Fibroblast of mammary gland (primary cell): ENCODE measurements at places on chromosomes 11 and 22.

DNA sequence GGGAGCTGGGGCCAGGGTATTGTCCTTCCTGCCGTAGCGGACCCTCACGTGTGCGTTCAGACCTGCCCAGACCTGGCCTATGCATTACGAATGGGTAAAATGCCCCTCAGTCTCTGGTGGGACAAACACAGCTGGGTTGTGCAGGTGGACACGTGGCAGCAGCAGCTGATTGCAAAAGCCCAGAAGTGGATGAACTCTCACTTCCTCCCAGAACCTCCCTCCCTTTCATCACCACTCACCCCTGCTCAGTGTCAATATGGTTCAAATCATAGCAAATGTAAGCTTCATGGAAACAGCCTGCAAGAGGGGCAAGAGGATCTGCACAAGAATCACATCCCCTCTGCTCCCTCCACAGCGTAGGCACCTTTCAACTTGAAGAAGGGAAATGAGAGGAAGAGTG is 352.1 kb downstream of the OPCML start:
- DNase-seq, result no peak

DNA sequence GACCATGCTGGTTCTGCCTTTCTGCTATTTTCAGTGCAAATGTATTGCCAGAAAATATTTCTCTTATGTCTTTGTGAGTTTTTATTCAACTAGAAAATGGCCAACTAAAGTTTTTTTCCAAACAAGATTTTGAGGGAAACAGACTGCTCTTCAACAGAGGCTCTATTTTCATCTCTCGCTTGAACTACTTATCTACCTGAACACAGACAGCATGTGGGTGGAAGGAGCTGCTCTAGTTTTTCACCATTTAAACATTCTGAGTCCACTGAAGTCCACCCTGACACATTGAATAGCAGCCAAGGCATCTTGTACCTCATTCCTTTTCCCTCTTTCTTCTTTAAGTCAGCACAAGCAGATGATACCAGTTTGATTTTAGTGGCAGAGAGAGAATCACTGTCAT is 9.8 kb upstream of the OR9I1 start:
- DNase-seq, result no peak

DNA sequence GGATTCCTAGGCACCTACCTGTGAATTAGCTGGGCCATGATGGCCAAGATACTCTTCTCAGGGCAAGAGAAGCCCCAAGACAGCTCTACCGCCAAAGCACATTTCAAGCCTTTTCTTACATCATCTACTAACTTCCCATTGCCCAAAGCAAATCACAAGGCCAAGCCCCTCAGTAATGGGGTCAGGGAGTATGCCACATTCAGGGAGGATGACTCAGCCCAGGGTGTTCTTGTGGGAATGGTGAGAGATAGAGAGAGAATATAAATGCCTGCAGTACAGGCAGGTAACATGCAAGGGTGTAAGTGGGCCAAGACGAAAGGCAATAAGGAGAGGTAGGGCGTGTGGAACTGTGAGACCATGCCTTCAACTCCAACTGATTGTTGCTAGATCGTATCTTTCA is 162.5 kb upstream of the ISX start:
- DNase-seq, result no peak

DNA sequence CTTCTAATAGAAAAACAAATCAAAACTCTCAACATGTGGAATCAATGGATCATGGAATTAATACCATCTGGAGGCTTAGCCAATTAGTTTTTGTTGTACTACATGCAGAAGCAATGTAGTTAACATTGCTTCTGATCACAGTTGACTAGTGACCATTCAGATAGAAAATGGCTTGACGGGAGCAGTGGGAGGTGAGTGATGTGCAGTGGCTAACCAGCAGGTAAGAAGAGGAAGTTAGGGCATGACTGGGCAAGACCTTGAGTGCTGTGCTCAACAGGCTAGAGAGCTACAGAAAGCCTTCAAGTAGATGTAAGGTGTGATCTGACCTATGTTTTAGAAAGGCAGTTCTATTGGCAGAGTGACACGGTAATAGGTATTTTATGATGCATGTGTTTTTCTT is 60.7 kb upstream of the ALKBH3 start:
- DNase-seq, result no peak

DNA sequence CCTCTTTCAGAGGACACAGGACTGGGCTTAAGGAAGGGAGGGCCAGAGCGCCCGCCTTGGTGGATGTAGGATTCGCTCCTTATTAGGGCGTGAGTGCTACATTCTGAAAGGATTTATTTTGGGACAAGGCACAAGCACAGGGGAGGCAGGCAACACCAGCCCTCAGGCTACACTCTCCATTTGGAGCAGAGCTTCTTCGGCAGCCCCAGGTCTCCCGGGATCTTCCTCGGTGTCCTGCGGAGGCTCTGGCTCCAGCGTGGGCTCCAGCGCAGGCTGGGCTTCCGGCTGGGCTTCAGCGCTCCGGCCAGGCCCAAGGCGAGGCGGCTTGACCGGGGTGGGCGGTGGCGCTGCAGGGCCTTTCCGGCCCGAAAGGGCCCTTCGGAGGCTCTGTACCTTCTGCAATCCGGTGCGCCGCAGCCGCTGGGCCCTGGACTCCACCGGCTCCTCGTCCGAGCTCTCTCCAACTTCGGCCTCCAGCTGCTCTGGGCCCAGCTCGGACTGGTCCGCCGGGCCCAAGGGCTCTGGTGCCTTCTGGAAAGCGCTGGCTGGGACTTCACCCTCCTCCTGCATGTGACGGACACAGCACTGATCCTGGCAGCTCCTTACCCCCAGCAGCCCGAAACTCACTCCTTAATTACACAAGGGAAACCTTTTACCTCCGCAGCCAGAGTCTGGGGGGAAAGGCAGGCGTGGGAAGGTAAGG is 1.1 kb downstream of the CAVIN3 start:
- peak; percentile 32 for DNase-seq

DNA sequence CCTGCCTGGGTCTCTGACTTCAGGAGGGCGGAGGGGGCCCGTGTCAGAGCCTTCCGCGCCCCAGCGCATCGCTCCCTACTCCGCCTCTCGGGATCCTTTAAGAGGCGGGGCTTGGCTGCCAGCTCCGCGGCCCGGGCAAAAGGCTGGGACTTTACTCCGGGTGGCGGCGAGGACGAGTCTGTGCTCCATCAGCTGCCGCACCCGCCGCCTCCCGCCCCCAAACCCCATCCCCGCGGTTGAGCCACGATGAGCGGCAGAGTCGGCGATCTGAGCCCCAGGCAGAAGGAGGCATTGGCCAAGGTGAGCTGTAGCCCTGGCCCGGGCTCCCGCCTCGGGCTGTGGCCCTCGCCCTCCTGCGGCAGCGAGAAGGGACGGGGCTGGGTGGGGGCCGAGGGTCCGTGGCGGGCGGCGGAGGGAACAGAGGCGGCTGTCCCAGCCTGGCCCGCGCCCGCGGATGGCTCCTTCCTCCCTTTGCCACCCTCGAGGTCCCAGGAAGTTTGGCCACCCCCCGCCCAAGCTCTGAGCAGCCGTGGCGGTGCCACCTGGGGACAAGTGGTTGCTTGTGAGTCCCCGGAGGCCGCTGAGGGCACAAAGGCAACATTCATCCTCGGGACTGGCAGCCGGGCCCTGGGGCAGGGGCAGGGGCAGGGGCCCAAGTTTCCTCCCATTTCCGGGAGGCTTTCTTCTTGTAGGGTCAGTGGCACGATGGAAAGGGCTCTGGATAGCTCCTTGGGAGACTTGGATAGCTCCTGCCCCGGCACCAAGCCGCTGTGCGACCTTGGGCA is at the start of gene SEC14L2:
TSS of gene SEC14L2 (plus strand) at position 148 of the 785 bp plus-strand sequence. CDS start at position 247, 99 bp downstream.
- peak; percentile 48 for DNase-seq

DNA sequence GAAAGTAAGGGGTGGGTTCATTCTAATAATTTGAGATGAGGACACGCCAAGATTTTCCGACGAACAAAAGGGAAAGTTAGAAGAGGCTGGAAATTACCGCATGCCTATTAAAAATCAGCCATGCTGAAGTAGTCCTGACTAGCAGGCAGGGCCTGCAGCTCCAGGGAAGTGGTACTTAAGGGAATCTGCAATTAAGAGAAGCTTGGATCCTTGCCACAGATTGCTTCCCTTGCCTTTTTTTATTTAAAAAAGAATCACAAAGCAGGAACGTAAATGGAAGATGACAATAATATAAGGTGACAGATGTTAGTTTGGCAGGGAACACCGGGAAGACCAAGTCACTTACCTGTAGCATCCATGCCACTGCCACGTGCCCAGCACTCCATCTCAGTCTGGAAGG is 359.3 kb downstream of the CADM1 start:
- no peak for DNase-seq

DNA sequence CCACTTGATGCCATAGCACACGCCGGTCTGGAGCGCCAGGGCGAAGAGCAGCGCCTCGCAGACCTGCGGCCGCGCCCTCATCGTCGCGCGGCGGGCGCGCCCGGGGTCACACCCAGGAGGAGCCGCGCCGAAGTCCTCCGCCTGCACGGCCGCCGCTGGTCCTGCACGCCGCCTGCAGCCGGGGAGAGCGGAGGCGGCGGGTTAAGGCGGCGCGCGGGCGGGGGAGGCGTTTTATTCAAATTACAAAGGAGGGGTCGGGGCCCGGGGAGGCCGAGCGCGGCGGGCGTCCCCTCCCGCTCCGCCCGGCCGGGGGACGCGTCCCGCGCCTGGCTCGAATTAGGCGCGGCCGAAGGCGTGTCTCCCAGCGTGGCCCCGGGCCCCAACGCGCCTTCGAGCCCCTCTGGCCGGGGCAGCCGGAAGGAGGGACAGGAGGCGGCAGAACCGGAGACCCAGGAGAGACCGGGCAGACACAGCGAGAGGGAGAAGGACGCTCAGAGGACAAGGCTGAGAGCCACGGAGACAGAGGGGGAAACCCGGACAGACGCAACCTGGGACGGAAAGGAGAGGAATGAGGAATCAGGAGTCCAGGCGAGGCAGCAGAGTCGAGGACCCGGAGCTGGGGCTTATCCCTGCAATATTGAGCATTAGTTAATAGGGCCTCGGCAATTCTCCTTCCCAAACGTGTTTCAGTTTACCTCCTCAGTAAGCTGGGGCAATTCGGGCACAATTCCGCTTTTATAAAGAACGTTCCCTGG is at the start of gene WNT11:
TSS of gene WNT11 (minus strand) at position 176 of the 755 bp plus-strand sequence. CDS start at position 81, 95 bp downstream.
- DNase-seq, result no peak

DNA sequence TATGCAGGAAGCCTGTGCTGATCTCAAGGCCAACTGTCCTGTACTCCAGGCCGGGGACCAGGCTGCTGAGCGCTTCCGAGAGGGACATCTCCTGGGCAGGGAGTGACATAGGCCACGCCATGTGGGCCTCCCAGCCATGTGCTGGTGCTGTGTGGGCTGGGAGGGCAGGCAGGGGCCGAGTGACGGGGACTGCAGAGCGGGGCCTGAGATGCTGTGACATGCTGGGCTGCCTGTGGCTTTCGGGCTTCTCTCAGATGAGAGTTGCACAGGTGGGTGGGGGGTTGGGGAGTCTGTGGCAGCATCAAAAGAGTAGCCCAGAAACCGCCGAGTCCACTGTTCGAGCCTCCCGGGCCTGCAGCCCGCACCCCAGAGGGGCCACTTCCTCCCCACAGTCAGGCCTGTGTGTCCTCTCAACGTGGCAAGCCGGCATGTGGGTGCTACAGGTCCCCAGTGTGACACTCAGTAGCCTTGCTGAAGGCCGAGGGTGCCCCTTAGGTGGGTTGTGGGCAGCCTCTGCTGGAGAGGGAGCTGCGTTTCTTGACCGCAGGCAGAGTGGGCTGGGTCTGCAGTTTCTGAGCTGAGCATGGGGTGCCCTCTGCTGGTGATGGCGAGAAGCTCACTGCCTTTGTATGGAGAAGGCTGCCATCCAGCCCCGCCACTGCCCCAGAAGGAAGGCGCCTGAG is 101.2 kb downstream of the BCR start:
- peak; percentile 63 for DNase-seq

DNA sequence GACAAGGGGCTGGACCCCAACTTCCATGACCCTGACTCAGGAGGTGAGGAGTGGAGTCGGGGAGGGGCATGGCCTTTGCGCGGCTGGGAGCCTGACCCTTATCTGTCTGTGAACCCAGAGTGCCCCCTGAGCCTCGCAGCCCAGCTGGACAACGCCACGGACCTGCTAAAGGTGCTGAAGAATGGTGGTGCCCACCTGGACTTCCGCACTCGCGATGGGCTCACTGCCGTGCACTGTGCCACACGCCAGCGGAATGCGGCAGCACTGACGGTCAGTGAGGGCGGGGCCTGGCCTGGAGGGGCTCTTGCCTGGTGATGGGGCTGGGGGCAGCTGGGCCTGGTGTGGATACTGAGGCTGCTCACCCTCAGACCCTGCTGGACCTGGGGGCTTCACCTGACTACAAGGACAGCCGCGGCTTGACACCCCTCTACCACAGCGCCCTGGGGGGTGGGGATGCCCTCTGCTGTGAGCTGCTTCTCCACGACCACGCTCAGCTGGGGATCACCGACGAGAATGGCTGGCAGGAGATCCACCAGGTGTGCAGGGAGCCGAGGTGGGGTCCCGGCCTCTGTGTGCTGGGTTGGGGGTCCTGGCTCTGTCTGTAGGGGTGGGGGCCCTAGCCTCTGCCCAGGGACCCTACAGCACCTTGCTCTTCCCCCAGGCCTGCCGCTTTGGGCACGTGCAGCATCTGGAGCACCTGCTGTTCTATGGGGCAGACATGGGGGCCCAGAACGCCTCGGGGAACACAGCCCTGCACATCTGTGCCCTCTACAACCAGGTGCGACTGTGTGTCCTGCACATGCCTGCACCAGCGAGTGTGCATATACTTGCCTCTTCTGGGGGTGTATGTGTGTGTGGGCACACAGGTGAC is 6.3 kb downstream of the SHANK3 start:
- DNase-seq, result no peak

- DNase-seq, result no peak
Measured at GRCh38 chr11:118412921-118413320, 11.5 kb downstream of the ATP5MG start.

DNA sequence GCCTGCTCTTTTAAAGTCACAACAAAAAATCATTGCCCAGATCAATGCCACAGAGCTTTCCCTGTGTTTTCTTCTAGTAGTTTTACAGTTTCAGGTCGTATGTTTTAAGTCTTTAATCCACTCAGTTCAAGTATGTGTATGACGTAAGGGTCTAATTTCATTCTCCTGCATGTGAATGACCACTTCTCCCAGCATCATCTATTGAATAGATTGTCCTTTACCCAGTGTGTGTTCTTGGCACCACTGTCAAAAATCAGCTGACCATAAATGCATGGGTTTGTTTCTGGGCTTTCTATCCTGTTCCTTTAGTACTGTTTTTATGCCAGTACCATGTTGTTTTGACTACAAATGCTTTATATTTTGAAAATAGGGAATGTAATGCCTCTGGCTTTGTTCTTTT is 28.1 kb downstream of the INTS4 start:
- no peak for DNase-seq

DNA sequence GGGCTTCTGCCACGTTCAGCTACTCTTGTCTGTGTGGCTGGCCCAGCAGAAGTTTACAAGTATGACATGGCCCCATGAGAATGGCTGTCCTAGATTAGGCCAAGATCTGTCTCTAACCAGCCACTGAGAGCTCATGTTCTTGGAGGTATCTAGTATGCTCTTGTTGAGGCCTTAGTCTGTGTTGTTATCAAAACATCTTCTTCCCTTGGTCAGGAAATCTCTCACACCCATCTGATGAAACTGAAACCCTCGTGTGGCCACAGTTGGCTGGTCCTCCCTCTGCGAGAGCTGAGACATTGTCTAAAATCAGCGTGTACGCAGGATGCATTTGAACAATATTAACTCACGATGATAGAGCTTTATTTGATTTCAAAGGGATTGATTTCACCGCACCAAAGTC is 109.0 kb upstream of the NNMT start:
- DNase-seq, result no peak

- DNase-seq, result no peak
Measured at GRCh38 chr11:4044976-4045646, 49.5 kb upstream of the RRM1 start.
